ENCODE measurements at places on chromosomes 13 and 19.

DNA sequence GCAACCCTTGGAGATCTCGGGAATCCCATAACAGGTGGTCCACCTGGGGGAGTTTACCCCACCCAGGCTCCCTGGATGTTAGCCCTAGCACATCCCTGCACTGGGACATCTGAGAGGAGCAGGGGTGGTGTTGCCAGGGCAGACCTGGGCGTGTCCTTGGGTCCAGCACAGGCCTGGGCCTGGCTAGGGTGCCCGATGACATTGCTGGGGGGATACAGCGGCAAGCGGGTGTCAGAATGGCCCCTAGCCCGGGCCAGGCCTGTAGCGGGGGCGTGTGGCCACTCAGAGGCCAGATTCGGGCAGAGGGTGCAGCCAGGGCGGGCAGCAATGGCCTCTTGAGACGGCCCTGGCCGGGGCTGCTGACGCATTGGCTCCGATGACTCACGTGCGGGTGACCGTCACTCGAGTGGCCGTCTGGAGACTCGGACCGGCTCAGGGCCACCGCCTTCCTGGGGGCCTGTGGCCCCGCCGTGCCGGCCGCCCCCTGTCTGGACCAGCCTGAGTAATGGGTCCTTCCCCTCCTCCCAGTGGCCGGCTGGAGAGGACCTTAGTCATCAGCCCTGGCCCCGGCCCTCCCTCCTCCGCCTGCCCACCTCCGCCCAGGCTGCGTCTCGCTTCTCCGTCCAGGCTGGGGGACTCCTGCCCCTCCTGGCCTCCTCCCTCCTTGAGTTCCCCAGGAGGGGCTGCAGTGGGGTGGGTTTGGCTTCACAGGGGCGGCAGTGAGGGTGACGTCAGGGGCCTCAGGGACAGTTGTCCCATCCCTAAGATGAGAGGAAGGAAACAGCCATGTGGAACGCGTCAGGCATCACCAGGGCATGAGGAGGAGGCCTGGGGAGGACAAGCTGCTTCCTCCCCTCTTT, 23.2 kb upstream of the CRTC1 start:
- peak; percentile 60 for DNase-seq

GRCh38 chr19:6278740-6279619, 795 bp downstream of the MLLT1 start:
- DNase-seq, result no peak

- no peak for DNase-seq
Measured at GRCh38 chr19:18306888-18307260, 16.0 kb downstream of the LSM4 start.

DNA sequence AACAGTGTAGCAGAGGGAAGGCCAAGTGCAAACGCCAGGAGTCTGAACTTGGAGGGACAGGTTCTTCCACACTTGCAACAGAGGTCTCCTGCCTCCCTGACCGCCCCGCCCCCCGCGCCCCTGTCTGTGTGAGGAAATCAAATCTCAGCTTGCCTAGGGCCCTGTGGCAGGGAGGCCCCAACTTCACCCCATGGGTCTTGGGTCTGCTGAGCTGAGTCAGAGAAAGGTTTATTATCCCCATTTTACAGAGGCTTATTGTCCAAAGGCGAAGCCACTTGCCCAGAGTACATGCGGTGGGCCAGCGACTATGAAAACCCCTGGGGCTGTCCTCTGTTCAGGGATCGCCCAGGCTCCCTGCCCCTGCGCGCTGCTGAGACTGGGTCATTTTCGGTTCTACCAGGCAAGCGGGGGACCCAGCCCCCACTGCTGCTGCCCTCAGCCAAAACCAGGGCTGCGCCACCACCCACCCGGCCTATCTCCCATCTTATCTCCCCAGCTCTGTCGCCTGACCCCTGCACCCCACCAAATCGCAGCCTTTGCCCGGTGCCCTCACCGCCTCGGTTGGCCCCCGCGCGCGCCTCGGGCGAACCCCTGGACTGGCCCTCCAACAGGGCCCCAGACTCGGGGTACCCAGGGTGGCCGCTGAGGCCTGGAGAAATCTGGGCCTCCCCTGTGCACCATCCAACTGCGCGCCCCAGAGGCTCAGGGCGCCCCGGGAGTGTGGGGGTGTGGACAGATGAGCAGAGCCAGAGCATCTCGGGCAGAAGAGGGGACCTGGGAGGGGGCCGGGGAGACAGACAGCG, 850 bp upstream of the CERS4 start:
- no peak for DNase-seq
